ENCODE measurements at places on chromosomes 4 and X. TPM values are rescaled to one million over a fixed set of nuclear protein-coding genes. Genes with fewer than 3 reads are reported as not detected.

The MAGEA2B gene
- total RNA-seq = not detected

The HAND2 gene
- total RNA-seq = 104 TPM

GRCh38 chr4:42655921-42656678 lies 805 bp downstream of the ATP8A1 start:
- DNase-seq = peak; percentile 19

DNA sequence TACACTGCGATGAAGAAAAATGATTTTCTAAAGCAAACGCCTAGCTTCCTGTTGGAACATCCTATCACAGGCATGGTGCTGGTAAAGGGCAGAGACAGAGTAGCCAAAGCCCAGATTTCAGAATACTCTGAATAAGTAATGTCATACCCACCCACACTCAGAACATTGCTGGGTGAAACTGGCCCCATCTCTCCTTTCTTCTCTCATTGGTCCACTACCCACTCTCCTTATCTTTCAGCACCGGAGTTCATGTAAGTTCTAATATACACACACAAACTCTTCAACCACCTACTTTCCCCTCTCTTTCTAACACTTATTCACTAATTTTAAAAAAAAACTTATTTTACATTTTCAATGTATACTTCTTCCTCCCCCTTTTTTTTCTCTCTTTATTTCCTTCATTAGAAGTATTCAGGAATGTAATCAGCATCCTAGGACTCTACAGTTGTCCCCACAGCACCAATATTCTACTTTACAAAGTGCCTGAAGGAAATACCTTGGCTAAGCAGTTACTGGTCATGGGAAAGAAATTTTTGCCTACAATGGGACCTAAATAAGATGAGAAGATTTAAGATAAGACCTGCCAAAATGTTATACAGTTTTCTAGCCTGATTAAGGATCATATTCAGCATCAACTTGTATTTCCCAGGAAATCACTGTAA lies 63.0 kb downstream of the SEC24D start:
- no peak for DNase-seq

DNA sequence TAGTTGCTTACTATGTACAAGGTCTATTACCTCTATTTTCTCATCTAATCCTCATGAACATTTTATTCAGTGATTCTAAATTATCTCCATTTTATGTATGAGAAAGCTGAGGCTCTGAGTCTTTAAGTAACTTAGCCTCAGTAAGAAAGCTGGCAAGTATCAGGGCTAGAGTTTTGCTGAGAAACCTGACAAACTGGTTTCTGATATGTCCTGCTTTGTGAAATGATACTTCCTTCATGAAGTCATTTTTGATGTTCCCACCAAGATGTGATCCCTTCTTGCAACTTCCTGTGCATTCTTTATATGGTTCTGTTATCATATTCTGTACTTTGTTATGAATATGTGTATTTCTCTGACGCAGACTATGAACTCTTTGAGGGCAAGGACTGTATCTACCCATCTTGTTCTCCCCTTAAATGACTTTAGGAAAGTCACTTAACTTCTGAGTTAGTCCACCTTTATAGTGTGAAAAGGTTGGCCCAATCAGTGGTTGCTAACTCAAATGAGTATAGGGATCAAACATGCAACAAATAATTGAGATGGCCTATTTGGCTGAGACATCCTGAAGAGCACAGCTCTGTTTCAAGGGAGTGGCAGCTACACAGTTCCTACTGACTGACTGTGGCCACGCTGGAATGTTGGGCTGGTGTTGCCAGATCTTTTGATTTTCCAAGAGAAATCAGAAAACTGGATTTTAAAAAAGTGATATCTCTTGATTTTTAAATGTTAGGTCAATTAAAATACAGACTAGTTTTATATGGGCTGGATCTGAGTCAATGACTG lies 127.9 kb upstream of the AMOT start:
- DNase-seq = no peak

DNA sequence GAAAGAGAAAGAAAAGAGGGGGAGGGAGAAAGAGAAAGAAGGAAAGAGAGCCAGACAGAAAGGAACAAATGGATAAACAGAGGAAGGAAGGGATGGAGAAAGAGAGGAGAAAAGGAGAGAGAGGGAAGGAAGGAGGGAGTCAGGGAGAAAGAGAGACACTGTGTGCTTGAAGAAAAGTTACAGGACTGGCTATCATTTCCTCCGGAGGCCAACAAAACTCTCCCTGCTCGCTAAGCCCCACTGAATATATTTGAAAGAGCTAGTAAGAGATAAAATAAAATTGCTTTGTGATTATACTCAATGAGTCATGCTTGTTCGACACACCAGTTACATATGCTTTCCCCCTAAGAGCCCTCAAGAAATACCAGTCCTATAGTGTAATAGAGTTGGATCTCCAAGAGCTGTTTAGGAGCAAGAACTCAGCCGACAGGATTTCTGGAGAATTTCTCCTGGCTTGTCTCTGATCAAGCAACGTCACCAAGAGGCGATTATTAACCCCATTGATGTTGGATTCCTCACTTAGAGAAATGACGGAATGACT lies 102.2 kb downstream of the MXRA5 start:
- DNase-seq = no peak

The DCLK2 gene
- total RNA-seq = 14.0 TPM

GRCh38 chr4:180664766-180665368 lies 1578.3 kb upstream of the TENM3 start:
- peak; percentile 80 for DNase-seq

- no peak for DNase-seq
Observed at GRCh38 chr4:62196338-62196737, 996.2 kb downstream of the ADGRL3 start.

The GABRG1 gene
- total RNA-seq = 0.06 TPM

DNA sequence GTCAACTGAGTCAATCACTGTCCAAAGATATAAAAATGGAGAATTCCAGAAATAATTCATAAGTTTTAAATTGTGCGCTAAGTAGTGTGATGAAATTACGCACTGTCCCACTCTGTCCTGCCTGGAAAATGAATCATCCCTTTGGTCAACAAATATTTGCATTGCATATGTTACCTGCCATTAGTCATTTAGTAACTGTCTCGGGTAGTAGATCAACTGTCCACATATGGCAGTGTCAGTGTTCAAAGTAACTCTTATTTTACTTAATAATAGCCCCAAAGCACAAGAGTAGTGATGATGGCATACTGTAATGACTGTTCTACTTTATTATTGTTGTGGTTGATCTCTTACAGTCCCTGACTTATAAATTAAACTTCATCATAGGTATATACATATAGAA lies 3.4 kb downstream of the YTHDC1 start:
- no peak for DNase-seq
